Muscle of arm (tissue), 14 donors: ENCODE measurements at places on chromosomes 12 and 14. TPM values are rescaled to one million over a fixed set of nuclear protein-coding genes. Genes with fewer than 3 reads are reported as not detected.

KHNYN gene
- polyA plus RNA-seq = 32.7 TPM

ART4 gene
- 0.38 TPM for polyA plus RNA-seq

GRCh38 chr12:2893007-2893406 is 2.3 kb downstream of the TULP3 start:
- no peak for DNase-seq

GRCh38 chr12:20508359-20508758 is 140.0 kb downstream of the PDE3A start:
- no peak for DNase-seq
